ENCODE measurements at places on chromosomes 2 and 18.

DNA sequence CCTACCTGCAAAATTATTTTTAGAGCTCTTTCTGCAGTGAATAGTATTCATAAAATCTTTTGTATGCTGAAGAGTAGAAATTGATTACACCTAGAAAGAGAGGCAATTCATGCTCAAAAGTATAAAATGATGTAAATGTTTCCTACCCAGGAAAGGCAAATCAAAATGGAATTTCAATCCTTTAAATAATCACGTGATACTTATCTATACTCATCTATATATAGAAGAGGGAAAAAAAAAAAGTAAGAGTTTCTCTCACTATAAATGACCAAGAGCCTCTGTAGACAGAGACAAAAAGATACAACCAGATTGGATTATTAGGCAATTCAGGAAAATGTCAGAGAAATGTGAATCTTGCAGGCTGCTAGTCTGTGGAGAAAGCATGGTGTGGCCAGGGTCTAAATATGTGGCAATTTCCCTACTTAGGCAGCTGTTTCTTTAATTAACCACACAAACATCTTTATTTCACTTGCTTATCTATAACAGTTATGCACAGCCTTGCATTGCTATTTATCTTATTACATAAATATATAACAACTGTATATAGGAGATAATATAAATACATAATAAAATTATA is 39.5 kb downstream of the METTL8 start:
- no peak for DNase-seq

- DNase-seq: no peak
Measured at GRCh38 chr18:54947091-54947490, 12.2 kb downstream of the CCDC68 start.

DNA sequence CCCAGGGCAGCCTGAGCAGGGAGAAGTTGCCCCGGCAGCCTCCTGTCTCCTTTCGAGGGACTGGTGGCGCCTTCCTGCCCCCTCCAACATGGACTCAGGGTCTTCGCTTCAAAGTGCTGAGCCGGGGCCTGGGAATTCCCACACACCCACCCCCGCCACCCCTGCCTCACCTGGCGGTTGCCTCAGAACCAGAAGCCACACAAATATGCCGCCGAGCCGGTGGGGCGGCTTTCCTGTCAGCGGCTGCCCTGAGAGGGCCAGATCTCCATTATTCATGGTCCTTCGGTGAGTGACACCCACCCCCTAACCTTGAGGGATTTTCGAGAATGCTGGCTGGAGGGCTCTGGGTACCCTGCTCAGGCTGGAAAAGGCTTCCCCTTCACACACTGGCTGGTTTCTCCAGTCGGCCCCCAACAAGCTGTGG is 71.7 kb downstream of the SMAD7 start:
- no peak for DNase-seq

DNA sequence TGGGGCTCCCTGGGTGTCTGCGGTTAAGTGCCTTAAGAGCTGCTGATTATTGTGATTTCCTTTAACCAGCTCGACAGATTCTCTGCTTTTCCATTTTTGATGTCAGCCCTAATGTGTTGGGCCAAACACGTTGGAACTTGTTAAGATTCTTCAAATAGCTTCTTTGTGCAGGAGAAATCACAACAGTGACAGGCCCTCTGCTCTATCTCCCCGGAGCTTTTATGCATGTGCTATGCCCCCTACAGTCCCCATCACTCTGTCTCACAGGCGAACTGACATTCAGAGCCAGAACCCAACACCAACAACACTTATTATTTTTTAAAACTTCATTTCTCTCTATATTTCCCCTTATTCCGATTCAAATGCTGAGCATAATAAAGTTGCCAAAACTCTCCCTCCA is 371.7 kb upstream of the CELF4 start:
- no peak for DNase-seq

GRCh38 chr2:128301501-128301966 is 17.1 kb downstream of the HS6ST1 start:
- no peak for DNase-seq

GRCh38 chr18:30944773-30945417 is 97.6 kb downstream of the DSC3 start:
- no peak for DNase-seq

DNA sequence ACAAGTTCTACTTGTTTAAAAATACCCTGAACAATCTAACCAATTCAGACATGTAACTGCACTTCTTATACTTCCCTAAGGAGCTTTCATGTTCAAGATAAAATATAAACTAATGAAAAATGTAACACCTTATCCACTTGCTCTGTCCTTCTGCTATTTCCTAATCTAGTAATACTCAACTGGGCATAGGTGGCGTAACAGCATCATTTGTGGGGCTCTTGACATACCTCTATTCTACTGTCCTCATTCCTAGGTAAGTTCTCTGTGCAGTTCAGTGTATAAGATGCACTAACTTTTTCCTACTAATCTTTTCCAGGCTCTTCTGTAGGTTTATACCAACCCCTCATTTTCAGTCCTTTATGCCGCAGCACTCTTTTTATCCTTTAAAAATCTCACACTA is 36.7 kb downstream of the PRKD3 start:
- DNase-seq: no peak

- no peak for DNase-seq
Measured at GRCh38 chr2:190986221-190986953, 27.6 kb downstream of the STAT1 start.

GRCh38 chr2:105494683-105495425 is 96.0 kb upstream of the FHL2 start:
- no peak for DNase-seq

- no peak for DNase-seq
Measured at GRCh38 chr2:220697011-220697410, 875.1 kb downstream of the EPHA4 start.

DNA sequence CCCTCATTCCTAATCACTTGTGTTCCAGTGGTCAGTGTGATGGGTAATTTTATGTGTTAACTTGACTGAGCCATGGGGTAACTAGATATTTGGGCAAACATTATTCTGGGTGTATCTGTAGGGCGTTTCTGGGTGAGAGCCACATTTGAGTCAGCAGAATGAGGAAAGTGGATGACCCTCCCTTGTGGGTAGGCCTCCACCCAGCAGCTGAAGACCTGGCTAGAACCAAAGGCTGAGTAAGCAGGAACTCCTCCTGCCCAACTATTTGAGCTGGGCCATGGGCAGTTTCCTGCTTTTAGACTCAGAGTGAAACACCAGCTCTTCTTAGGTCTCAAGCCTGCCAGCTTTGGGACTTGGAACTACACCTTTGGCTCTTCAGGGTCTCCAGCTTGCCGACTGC is 141.8 kb downstream of the ACKR3 start:
- DNase-seq: no peak

DNA sequence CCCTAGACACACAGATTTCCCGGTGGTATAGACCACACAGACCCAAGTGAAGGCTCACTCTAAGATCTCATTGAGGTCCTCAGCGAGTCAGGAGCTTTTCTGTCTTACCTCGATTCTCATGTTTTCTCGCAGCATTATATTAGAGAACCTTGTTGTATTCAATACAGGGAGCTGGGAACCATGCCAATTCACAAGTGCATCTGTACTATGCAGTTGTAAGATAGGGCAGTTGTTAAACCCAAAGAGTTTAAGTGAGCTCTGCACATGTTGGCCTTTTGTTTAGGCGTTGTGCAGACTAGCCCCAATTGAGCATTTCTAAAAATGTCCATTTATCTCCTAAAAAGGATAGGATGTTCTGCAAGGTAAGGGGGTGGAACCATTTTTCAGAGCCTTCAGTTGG is 59.6 kb downstream of the FEZ2 start:
- no peak for DNase-seq

DNA sequence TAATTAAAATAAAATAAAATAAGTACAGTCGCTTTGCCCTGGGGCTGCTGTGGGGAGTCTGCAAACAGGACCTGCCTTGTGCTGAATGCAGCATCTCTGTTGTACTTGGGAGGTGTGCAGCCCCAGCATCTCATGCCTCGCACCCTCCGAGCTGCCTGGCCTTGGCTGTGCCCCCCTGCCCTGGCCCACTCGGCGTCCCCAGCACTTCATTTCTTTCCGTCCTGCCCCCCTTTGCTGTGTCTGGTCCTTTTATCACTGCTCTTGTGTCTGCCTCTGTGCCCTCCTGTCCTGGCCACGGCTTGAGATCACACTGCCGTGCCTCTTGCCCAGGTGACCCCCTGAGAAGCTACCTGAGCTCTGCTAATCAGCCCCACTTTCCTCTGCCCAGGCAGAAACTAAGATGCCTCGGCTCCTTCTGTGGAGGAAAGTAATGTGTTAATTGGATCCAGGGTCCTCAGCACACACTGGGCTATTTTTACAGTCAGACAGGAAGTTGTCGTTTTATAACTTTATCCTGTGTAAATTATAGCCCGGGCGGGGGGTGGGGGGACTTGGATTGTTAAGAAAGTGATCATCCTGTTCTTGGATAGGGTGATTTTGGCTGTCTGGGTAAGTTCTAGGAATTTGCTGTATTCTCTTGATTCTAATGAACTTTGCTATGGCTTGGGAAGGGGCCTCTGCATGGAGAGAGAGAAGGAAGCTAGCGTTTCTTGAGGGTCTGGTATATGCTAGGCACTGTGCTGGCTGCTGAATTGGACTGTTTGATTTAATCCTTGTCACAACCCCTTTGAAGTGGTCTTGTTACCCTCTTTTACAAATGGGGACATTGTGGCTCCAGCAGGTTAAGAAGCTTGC is 69.4 kb downstream of the AGAP1 start:
- DNase-seq: no peak
